ENCODE measurements at places on chromosomes 3 and 15.

DNA sequence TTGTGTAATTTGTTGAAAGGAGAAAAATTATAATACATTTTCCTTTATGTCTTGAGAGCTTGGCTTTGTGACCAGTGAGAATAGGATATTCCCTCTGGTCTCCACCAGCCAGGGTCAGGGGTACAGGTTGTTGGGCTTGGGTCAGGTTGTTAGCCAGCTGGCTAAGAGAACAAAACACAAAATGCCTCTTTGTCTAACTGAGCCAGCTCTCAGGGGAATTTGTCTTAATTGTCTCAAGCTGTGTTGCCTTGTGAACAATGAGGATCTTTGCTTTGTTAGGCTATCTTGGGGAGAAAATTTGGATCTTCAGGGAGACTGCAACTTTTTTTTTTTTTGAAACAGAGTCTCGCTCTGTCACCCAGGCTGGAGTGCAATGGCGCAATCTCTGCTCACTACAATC lies 17.7 kb upstream of the GK5 start:
- DNase-seq, result no peak

DNA sequence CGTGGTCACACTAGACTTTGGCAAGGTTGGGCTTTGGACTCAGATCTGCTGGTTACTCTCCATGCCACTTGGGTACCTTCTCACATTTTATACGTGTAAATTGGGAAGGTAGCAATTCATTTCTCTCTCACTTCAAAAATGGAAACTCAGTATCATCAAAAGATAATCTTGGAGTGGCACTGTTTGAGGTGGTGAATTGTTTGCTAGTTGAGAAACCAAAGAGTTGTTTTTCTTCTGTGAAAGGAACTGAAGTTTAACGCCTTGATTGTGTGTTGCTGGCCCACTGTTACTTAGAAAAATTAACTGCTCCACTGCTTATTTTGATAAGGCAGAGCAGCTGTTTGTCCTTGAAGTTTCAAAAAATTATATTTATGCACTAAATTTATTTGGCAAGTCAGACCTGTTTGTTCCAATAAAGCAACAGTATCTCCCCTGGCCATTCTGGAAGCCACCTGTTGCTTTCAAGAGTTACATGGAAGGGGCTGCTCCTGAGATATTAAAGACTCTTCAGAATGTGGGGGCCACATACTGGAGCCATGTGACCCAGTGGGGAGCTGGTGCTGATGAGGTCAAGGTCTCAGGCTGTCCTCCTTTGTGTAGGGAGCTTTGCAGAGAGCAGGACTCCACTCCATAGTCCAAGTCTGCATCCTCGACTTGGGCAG lies 16.2 kb downstream of the PLCL2 start:
- DNase-seq, result no peak

DNA sequence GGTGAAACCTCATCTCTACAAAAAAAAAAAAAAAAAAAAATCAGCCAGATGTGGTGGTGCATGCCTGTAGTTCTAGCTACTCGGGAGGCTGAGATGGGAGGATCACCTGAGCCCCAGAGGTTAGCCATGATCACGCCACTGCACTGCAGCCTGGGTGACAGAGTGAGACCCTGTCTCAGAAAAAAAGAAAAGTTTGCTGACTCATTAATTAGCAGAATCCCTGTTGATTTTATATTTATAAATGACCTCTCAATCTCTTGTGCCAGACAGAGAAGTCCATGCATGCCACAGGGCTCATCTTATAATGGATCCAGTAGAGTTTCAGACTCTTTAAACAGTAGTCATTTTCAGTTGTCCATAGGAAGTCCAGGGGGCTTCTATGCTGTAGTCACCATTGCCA lies 32.9 kb downstream of the ABHD6 start:
- DNase-seq, result no peak

DNA sequence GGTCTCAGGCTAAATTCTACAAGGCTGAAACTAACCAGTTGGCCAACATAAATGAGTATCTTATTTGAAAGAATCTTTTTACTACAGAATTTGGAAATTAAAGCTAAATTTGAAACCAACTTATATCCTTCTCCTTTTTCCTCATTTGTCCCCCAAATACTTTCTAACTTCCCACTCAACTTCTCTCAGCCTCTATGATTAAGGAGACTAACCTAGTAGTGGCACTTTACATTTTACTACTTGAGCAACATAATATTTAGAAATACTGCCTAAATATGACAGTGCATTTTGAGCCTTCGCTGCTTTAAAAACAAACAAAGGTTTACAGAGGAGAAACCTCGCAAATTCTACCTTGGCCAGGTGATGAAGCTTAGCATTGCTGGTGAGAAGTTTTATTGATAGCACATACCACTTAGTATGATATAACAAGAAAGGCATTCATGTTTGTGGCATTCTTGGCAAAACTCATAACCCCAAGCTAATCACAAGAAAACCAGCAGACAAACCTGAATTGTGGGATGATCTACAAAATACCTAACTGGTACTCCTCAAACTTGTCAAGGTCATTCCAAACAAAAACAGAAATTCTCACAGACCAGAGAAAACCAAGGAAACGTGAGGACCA lies 432.1 kb upstream of the CFAP20DC start:
- DNase-seq, result peak; percentile 50

DNA sequence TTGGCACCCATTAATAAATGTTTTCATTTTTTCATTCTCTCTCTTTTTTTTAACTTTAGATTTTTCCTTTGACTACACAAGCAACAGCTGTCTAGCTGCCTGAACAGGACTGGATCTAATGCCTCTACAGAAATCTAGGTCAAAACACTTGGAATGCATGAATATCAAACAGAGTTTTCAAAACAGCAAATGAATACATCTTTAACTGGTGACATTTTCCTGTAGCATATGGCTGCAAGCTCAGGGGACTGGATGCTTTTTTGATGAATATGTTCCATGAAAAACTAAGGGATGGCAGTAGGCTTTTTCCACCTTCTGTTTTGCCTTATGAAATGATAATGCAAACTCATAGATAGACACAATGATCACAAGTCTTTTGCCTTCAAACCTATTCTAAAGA lies 661.7 kb downstream of the MCTP2 start:
- DNase-seq, result no peak

DNA sequence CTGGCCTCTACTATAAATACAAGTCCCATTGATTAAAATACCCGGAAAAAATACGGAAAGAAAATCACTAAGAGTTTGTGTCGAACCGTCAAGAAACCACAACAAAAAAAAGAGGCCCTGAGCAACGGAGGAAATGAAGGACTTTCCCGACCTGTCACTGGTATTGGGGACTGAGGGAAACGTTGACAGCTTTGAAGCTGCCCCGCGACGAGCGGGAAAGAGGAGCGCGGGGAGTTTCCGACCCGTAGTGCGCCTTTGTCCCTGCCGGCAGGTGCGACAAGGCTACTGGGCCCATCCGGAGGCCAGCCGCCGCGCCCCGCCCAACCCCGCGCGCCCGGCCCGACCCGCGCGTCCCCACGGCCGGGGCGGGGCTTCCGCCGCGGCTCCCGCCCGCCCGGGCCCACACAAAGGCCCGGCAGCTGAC lies 416 bp downstream of the PBRM1 start:
- peak; percentile 88 for DNase-seq

DNA sequence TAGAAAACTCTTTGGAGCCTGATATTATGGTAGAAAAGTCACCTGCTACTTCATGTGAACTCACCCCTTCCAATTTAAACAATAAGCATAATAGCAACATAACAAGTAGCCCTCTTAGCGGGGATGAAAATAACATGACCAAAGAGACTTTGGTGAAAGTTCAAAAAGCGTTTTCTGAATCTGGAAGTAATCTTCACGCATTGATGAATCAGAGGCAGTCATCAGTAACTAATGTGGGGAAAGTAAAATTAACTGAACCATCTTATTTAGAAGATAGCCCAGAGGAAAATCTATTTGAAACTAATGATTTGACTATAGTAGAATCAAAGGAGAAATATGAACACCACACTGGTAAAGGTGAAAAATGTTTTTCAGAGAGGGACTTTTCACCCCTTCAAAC lies 5.1 kb upstream of the SCG5 start:
- no peak for DNase-seq

DNA sequence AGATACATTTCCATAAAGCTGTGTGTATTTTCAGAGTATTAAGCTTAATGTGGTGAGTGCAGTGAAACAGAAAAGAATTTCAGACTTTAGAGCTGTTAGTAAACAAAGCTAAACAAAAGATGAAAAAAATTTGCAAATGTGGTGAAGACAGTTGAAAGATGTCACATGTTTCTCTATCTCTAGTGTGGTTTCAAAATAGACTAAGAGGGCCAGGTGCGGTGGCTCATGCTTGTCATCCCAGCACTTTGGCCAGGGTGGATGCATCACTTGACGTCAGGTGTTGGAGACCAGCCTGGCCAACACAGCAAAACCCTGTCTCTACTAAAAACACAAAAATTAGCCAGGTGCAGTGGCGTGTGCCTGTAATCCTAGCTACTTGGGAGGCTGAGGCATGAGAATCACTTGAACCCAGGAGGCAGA lies 466.0 kb upstream of the NR2F2 start:
- no peak for DNase-seq

DNA sequence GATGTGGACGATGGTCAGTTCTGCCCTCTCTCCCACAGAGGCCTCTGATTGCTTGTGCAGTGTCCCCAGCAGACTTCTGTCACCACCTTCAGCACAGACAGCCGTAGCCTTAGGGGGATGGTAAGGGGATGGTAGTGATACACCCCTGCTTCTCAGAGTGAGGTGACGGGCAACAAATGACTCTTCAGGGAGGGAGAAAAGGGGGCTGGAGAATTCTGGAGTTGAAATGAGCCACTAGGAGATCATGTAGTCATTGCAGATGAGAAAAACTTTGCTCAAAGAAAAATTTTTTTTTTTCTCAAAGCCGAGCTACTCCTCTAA lies 29.6 kb upstream of the TIMP4 start:
- no peak for DNase-seq

DNA sequence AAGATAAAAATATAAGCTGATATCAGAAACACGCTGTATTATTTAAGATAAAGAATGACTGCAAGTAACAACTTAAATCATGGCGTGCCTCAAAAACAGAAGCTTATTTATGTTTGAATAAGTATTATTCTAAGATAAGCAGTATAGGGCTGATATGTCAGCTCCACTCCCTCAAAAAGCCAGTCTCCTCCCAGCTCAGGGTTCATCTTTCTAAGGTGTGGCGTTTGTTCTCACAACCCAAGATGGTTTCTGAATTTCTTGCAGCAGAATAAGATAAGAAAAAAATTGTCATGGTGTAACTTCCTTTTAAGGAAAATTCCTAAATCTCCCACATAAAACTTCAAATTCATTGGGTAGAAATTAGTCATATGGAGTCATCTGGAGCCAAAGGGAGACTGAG lies 166.1 kb upstream of the POU1F1 start:
- DNase-seq, result no peak

DNA sequence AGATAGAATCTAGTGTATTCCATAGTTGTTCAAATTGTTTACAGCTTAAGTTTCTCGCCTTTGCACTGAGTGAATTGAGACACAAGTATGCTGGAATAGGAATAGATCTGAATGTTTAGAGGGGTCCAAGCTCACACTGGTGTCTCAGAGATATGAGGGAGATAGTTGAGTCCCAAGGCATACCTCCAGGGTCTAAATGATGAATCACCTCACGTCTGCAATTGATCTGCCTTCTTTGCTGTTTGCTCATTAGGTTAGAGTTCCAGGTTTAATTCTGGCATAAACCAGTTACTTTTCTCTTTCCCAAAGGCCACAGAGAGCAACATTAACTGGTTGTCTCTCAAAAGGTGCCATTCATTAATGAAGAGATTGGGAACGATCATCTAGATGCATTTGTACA lies 106.3 kb upstream of the MME start:
- DNase-seq, result peak; percentile 85

DNA sequence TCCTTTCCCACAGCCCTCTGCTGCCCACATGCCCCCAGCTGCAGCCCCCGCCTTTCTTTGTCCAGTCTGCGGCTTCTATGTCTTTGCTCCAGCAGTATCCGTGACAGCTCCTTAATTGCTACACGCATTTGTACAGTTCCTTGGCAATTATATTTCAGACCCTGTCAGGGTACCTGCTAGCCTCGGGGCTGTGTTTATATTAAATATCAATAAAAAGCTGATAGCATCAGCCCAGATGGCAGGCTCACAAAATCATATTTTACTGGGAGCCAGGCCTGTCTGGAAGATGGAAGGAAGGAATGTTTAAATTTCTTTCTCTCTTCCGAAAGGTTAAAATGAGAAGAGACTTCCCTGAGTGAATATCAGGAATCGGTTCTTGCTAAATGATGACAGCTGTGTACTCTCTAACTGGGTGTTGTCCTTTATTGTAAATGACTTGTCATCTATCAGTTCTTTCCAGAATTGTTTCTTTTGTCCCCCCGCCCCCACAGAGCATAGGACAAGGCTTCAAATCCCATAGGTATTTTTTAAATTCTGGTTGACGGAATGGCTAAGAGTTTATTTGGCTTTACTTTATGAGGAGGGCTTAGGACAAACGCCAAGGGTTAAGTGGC lies 378.1 kb downstream of the LRTM1 start:
- no peak for DNase-seq

DNA sequence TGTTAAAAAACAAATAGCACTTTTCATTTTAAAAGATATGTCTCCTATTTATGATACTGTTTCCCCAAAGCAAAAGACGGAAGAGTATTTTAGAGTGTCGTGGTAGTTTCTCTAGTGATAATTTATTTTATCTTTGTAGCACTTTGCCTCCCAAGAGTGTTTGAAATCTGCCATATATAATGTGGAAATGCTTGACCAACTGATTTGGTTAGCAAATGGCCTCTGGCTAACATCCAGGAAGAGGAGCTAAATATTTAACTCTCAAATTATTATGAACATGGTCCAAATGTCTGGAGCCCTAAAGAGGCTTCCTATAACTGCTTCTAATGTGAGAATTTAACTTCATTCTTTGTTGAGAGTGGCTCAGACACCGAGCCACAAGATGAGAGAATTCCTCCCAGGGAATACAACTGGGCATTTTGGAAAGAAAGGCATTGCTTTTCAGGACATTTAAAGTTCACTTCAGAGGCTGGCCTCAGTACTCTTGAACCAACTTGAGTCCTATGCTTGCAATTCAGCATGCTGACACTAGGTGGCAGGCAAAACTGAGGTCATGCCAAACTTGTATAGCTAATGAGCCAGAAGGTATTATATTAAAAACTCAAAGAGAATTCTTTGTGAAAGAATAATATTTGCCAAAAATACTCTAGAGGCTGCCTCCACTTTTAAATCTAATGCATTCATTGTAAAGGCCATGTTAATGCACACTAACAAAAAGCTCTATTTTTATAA lies 104.5 kb downstream of the RARB start:
- no peak for DNase-seq

GRCh38 chr3:16280671-16281070 lies 15.7 kb downstream of the OXNAD1 start:
- DNase-seq, result no peak

DNA sequence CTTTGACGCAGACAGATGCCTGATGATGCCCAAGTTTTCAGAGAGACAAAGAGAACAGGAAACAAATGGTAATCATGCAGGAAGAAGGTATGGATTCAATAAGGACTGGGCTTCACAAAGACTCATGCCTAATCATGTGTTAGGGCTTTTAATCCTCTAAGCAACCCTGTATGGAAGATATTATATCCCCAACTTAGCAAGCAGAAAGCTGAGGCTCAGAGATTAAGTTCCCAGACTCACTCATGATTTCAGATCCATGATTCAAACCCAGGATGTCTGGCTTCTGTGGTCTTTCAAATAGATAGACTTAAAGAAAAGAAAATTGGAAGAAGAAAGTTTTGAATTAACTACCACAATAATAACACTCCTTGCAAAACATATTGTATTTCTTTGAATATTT lies 4.1 kb upstream of the CLASP2 start:
- no peak for DNase-seq

All from trophoblast cell (in vitro differentiated cells and primary cell).